Stimulated activated CD4-positive, alpha-beta T cell treated with anti-CD3 and anti-CD28 coated beads, Interleukin-4, amount 100 ng/mL, for 1 hour (primary cell): ENCODE measurements at places on chromosomes 6 and 20.

DNA sequence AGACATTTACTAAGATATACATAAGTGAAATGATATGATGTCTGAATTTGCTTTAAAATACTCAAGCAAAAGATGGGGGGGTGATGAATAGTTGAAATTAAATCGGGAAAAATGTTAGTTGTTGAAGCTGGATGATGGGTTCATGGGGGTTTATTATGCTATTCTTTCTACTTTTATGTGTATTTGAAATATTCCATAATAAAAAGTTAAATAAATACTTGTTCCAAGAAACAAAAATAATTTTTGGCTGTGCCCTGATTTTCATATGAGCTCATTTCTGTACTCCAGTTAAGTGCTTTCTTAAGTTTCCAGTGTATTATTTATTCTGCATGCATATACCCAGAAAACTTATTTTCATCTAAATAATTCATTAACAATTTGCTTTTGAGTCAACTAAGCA is 138.6 kb downstream of the AIG1 start:
- DNase-seq: no peak

DNA sequence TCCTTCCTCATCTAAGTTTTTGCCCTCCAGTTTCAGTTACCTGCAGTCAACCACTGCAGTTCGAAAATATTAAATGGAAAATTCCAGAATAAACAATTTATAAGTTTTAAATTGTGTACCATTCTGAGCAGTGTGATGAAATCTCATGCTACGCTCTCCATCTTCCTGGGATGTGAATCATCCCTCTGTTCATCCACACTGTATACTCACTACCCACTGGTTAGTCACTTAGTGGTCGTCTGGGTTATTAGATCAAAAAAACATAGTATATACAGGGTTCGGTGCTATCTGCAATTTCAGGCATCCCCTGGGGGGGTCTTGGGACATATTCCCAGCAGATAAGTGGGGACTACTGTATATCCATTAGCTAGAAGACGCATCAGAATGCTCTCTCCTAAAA is 151.9 kb upstream of the SLC22A16 start:
- no peak for DNase-seq

- DNase-seq: no peak
Observed at GRCh38 chr20:51535075-51535386, 7.5 kb downstream of the NFATC2 start.

DNA sequence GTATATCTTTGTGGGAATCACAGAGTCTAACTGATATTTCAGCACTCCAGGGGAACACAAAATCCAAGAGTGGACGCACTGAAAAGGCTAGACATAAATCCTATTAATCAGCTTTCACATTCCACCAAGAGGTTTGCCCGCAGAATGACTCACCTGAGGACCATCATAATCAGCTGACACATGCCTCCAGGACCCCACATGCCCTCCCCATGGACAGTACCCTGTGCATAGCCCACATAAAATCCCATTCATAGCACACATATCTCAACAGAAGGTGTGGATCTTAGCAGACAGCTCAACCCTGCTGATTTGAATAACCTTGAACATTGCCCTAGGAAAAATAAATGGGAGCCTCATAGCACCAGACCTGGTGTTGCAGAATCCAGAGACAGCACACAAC is 246.8 kb upstream of the TENT5A start:
- no peak for DNase-seq

GRCh38 chr6:470051-470900 is 78.7 kb downstream of the IRF4 start:
- no peak for DNase-seq

GRCh38 chr6:1524040-1524480 is 85.7 kb upstream of the FOXC1 start:
- peak; percentile 84 for DNase-seq

- DNase-seq: no peak
Observed at GRCh38 chr6:162416831-162417537, 310.6 kb downstream of the PRKN start.

GRCh38 chr20:38460040-38460623 is 12.5 kb upstream of the RALGAPB start:
- no peak for DNase-seq

GRCh38 chr6:52725535-52726192 is 37.6 kb downstream of the GSTA2 start:
- no peak for DNase-seq

GRCh38 chr6:70008189-70008588 is 141.8 kb downstream of the COL19A1 start:
- no peak for DNase-seq

DNA sequence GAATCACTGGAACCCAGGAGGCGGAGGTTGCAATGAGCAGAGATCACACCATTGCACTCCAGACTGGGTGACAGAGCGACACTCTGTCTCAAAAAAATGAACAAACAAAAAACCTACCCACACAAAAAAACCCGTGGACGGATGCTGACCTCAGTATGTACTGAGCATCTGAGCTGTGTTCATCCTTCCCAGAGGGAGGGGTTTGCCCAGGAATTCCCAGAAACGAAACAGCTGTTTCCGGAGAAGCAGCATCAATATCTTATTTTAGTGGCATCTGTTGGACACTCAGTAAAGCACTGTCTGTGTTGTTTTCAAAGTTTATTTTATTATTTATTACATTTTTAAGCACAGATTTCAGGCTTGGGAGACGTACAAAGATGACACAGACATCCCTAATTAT is 18.7 kb downstream of the NANP start:
- no peak for DNase-seq

DNA sequence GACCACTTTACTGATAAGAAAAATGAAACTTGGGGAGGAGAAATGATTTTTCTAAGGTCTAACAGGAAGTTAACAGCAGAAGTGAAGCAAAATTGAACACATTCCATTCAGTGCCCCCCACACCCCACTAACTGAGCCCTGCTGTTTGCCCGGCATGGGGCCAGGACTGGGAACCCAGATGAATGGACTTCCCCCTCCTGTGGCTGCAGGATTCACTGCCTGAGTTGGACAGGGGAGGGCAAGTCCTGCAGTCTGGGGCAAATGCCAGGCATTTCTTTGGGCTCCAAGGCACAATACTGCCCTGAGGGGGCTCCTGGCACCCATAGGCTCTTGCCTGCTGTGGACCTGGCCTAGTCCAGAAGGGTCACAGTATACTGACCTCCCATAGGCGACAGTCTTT is 28.3 kb downstream of the FYN start:
- DNase-seq: no peak

- DNase-seq: no peak
Observed at GRCh38 chr6:137839076-137839475, 28.0 kb upstream of the TNFAIP3 start.

DNA sequence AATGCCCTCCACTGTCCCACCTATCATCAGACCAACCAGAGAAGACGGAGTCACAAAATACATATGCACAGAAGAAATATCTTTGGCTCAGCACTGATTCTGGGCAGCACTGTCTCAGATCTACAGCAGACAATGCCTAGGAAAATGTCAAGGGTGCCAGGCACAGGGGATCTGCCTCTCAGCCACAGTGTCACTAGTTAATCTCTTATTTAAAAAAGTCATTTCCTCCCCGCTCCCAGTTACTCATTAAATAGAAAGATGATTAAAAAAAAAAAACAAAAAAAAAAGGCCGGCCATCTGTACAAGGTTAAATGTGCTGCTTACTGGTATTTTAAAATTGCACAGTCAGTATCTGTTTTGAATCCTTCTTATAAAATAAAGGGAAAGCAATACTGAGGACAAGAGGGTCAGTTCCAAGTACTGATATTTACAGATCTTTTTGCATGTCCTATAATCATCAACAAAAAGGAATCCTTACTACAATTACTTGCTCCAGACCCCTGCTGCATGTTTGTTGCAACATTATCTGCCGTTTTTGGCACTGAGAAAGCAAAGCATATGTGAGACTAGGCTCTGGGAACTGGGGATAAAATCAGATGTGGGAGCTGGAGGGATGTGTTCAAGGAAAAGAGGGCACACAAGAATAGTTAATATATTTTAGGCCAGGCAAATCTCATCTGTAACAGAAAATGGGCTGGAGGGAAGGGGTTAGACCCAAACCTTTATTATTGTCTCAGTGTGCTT is 299.3 kb downstream of the KIF16B start:
- DNase-seq: no peak

GRCh38 chr6:105015482-105015881 is 58.6 kb downstream of the LIN28B start:
- DNase-seq: no peak

GRCh38 chr6:116969211-116969863 is 92.3 kb downstream of the RFX6 start:
- no peak for DNase-seq

DNA sequence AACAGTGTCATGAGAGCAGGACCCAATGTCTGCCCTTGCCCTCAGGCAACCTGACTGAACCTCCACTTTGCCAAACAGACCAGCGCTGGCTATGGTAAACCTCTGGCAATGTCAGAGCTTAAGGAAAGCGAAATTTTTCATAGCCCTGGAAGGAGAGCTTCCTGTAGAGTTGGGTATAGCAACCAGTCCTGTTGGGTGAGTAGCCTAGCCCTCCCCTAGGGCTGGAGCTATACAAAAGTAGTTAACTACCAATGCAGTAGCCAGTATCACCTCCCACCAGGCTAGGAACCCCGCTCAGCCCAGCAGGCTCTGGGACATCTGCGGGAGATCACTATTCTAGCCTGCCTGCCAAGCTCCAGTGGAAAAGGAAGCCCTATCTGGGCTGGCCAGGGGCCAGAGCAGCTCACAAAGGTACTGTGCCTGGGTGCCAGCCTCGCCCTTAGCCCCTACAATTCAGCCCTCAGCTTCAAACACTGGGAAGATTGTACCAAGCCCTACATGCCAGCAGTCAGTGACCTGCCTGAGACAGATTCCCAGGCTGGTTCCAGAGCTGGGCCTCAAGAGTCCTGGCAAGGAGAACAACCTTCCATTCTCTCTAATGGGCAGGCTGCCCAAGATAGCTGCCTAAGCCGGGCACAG is 7.9 kb downstream of the WFDC3 start:
- DNase-seq: no peak

- DNase-seq: no peak
Observed at GRCh38 chr6:75431379-75431778, 62.2 kb downstream of the FILIP1 start.

GRCh38 chr6:12483712-12484111 is 193.6 kb downstream of the EDN1 start:
- no peak for DNase-seq

- DNase-seq: no peak
Observed at GRCh38 chr20:23568320-23568970, at the start of gene CST9L. CST9L (minus strand) TSS chr20:23568484; CDS start chr20:23568450, 34 bp downstream.

- no peak for DNase-seq
Observed at GRCh38 chr6:83815631-83816272, 37.4 kb upstream of the RIPPLY2 start.

GRCh38 chr6:5786969-5787720 is 219.6 kb downstream of the NRN1 start:
- no peak for DNase-seq

DNA sequence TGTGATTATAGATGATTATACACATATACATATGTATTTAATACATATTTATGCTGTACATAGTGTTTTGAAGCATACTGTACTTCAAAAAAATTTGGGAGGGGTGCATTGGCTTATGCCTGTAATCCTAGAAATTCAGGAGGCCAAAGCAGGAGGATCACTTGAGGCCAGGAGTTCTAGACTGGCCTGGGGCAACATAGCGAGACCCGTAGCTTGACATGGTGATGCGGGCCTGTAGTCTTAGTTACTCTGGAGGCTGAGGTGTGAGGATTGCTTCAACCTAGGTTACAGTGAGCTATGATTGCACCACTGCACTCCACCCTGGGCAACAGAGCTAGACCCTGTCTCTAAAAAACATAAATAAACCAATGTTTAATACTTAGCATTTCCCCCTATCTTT is 1.6 kb upstream of the FAM110A start:
- no peak for DNase-seq

DNA sequence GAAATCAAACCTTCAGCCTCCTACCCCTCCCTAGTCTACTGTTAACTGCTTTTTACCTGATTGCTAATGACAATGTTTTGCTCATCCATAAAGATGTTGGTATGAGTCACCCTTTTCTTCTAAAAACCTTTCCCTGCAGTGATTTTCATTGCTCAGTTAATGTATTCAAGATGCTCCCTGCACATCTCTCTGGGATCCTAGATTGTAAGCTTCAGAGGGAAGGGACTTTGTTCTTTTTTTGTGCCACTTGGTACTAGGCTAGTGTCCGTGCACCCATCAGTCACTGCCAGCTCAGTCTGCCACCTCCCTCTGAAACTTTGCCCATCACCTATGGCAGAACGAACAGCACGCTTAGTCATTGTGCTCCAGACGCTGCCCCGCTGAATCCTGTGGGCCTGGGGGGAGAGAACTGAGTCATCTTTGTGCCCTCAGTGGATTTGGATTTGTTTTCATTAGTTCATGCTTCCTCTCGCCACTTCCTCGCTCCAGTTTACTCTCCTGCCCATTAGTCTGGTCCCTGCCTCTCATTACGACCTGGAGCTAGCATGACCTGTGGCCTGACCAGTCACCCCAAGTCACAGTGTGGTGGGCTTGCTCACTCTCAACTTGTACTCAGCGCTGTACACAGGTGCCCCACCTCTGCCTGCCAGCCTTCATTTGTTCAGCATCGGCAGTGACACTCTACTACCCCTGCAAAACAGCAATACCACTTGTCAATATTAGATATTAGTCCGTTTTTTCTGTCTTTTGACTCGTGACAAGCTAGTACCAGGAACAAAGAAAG is 78.0 kb upstream of the TMEM181 start:
- DNase-seq: no peak

GRCh38 chr20:58967652-58968429 is 13.2 kb upstream of the NELFCD start:
- no peak for DNase-seq

DNA sequence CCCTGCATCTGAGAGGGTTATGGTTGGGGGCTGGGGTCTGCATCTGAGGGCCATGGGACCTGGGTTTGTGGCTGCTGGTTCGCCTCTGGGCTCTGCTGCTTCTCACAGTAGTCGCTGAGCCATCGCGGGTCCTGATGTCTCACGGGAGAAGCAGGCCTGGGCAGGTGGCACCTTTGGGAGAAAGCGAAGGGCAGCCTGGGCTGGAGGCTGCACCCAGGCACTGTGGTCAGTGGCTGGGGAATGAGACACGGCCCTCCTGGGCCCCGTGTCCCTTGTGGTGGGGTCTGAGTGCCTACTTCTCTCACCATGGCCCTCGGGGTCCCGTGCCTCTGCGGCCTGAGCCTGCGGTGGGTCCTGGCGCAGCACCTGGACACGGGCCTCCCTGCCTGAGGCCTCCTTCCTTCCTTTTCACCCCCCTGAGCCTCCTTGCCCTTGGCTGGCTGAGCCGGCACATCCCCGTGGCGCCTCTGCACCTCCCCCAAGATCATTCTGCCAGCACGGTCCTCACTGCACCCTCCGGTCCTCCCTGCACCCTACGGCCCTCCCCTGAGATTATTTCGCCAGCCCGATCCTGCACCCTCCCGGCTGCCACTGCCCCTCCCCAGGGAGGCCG is 206.0 kb downstream of the ERMARD start:
- DNase-seq: no peak

DNA sequence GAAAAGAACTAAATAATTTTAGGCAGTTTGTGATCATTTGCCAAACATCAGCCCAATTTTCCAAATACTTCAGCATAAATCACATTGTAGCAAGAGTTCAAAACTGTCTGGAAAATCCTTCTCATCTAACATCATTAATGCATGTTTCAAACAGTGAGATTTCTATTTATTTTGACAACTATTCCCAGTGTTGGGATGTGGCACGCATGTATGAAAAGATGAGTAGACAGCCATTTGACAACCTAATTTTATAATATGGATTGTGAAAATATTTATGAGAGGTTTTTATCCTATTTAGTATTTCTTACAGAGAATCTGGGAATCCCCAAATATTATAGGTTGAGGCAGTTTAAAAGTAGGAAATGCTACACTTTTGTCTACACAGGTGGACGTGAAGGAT is 357.6 kb upstream of the ARID1B start:
- DNase-seq: no peak

GRCh38 chr6:168396561-168396960 is 44.4 kb upstream of the SMOC2 start:
- no peak for DNase-seq
